ENCODE measurements at places on chromosomes 7 and 10.

DNA sequence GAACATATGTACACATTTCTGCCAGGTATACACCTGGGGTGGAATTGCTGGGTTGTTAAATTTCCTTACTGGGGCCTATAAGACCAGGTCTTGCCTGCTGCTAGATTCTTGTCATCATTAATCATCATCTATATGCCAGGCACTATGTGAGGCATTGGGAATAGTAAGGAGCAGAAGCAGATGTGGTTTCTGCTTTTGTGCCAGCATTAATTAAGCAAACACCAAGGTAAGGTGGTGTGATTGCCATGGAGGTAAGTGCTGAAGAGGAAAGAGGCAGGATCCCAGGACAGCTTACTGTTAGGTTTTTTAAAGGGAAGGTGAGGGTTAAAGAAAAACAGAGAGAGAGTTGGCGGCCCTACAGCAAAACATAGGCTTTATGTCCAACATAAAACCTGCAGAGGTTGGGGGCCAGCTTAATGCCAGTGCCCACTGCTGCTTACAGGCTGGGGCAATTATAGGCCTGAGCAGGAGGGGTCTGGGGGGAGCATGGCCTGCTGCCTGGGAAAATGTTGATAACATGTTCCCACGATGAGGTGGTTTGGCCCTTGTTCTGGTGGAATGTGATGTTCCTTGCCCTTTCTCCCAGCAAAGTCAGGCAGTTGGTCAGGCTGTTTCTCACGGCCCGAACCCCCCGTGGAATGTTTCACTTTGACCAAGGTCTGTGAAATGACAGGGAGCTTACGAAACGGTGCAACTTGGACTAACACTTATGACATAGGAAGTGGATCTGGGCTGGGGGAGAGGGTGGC is 93.9 kb downstream of the RBM20 start:
- DNase-seq = no peak

- DNase-seq = no peak
Observed at GRCh38 chr7:107628461-107629064, 32.1 kb upstream of the SLC26A4 start.

- DNase-seq = no peak
Observed at GRCh38 chr10:70478191-70479164, at the start of gene PALD1. PALD1 (plus strand) TSS chr10:70478767; CDS start chr10:70525952, 47,185 bp downstream.

DNA sequence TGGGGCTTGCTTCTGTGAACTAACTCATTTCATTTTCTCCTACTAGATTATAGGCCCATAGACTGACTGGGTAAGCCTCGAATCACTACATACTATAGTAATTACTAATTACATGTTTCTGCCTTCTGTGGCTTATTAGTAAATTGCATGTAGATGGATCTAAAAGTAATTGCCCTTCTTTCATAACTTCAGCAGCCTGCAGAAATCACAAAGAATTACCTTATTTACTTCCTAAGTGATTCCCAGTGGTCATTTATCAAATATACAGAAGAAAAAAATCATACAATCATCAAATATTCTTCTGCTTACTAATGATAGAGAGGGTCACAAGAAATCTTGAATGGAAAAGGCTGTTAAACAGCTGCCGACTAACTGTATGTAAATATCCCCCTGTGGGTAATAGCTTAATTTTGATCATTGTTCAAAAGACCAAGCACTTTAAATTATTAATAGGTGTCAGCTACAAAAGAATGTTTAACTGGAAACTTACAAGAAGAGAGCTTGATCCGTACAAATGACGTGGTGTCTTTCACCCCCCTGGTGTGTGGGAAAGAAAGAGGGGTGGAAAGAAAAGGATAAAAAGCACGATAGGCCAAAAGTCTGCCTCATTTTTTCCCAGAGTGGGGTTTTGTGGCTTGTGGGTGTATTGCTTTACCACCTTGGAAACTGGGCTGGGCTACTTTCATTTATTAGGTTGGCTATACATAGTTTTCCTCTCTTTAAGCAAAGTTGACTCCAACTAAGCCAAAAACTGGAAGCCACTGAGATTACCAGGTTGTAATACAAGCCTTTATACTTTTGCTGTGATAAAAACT is 361.8 kb upstream of the ZMIZ1 start:
- DNase-seq = no peak

Measured in effector CD4-positive, alpha-beta T cell (primary cell).